Airway epithelial cell (primary cell): ENCODE measurements at places on chromosomes 6 and 20. TPM values are rescaled to one million over a fixed set of nuclear protein-coding genes. Genes with fewer than 3 reads are reported as not detected.

BTN1A1 gene
- total RNA-seq = not detected in 2 replicates

OXT gene
- not detected in 2 replicates for total RNA-seq

FAM162B gene
- 0.14 TPM in 1 of 2 replicates, not detected in the other for total RNA-seq

COL20A1 gene
- not detected in 2 replicates for total RNA-seq

GPSM3 gene
- 6.3 and 7.2 TPM in 2 replicates for total RNA-seq

SPDEF gene
- total RNA-seq = 21.0 and 23.6 TPM in 2 replicates

SLC12A5 gene
- 0.56 and 0.98 TPM in 2 replicates for total RNA-seq

SLC22A2 gene
- not detected in 2 replicates for total RNA-seq

TSPO2 gene
- total RNA-seq = not detected in 2 replicates

SMIM8 gene
- 3.6 and 3.7 TPM in 2 replicates for total RNA-seq

DUSP15 gene
- not detected in 2 replicates for total RNA-seq

FOXQ1 gene
- total RNA-seq = 4.7 and 7.7 TPM in 2 replicates

TMEM200A gene
- total RNA-seq = 0.14 and 0.98 TPM in 2 replicates

OR2H1 gene
- total RNA-seq = not detected in 2 replicates

FILIP1 gene
- total RNA-seq = 0.07 TPM in 1 of 2 replicates, not detected in the other

THBS2 gene
- 3.3 and 3.9 TPM in 2 replicates for total RNA-seq

TP53TG5 gene
- total RNA-seq = not detected in 2 replicates

VWA7 gene
- 1.6 and 2.8 TPM in 2 replicates for total RNA-seq

HTR1B gene
- 0.49 and 0.70 TPM in 2 replicates for total RNA-seq

ZNF133 gene
- total RNA-seq = 12.8 and 20.0 TPM in 2 replicates

COL11A2 gene
- total RNA-seq = 0.07 TPM in 1 of 2 replicates, not detected in the other

MMP24 gene
- total RNA-seq = not detected in 2 replicates

TGM3 gene
- 0.14 and 0.35 TPM in 2 replicates for total RNA-seq
